ENCODE measurements at places on chromosomes 5 and 9. TPM values are rescaled to one million over a fixed set of nuclear protein-coding genes. Genes with fewer than 3 reads are reported as not detected.

The AHRR gene
- 57.2 TPM for total RNA-seq

The CTSV gene
- 0.31 TPM for total RNA-seq

The NRARP gene
- total RNA-seq: 1.4 TPM

The ZNF883 gene
- total RNA-seq: 0.57 TPM

The EQTN gene
- total RNA-seq: not detected

The IL3 gene
- total RNA-seq: not detected

The ADAMTSL2 gene
- total RNA-seq: not detected

The OXCT1 gene
- total RNA-seq: 59.3 TPM

The HINT1 gene
- 246 TPM for total RNA-seq

The TMEM174 gene
- not detected for total RNA-seq

The CCDC187 gene
- total RNA-seq: not detected

The TLR4 gene
- total RNA-seq: 0.08 TPM

The KCNV2 gene
- total RNA-seq: not detected

The SPAG8 gene
- 1.3 TPM for total RNA-seq

The FCN2 gene
- not detected for total RNA-seq

The PPP3R2 gene
- total RNA-seq: not detected

The SLC1A1 gene
- not detected for total RNA-seq

The GNA14 gene
- total RNA-seq: not detected

The FIBCD1 gene
- total RNA-seq: not detected

The ELAVL2 gene
- total RNA-seq: not detected

The CAMK2A gene
- not detected for total RNA-seq

The THBS4 gene
- 1.4 TPM for total RNA-seq

The IFNK gene
- not detected for total RNA-seq

The TRPM3 gene
- not detected for total RNA-seq

The SPINK13 gene
- not detected for total RNA-seq

The NPR3 gene
- total RNA-seq: not detected

The TMEM267 gene
- total RNA-seq: 13.6 TPM

The FBP2 gene
- not detected for total RNA-seq

The PCA3 gene
- not detected for total RNA-seq

The TUT7 gene
- total RNA-seq: 32.3 TPM

The PCDHA3 gene
- total RNA-seq: not detected

The DMRT3 gene
- total RNA-seq: not detected

The C5orf34 gene
- 10.3 TPM for total RNA-seq

The C8G gene
- 1.5 TPM for total RNA-seq

The BTNL9 gene
- total RNA-seq: not detected

The DRD1 gene
- total RNA-seq: not detected

The PTCD2 gene
- total RNA-seq: 9.5 TPM

The ANKRD18A gene
- 0.11 TPM for total RNA-seq

All from activated CD8-positive, alpha-beta T cell treated with anti-CD3 and anti-CD28 coated beads, Interleukin-2, amount 10 ng/mL, durations not matched to agents 7 days and 5 days (primary cell).